Stimulated activated CD8-positive, alpha-beta memory T cell treated with anti-CD3 and anti-CD28 coated beads, Interleukin-12 subunit alpha, Interleukin-12 subunit beta, amount 100 ng/mL, for 4 hours (primary cell): ENCODE measurements at places on chromosomes 7 and 10.

GRCh38 chr7:103598326-103598905 is 152.4 kb upstream of the SLC26A5 start:
- DNase-seq, result no peak

DNA sequence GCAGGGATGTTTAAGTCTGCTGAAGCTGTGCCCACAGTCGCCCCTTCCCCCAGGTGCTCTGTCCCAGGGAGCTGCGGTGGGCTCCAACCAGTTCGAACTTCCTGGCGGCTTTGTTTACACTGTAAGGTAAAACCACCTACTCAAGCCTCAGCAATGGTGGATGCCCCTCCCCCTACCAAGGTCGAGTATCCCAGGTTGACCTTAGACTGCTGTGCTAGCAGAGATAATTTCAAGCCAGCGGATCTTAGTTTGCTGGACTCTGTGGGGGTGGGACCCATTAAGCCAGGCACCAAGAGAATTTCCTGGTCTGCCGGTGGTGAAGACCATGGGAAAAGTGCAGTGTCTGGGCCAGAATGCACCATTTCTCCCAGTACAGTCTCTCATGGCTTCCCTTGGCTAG is 56.0 kb downstream of the CCDC7 start:
- DNase-seq, result no peak

DNA sequence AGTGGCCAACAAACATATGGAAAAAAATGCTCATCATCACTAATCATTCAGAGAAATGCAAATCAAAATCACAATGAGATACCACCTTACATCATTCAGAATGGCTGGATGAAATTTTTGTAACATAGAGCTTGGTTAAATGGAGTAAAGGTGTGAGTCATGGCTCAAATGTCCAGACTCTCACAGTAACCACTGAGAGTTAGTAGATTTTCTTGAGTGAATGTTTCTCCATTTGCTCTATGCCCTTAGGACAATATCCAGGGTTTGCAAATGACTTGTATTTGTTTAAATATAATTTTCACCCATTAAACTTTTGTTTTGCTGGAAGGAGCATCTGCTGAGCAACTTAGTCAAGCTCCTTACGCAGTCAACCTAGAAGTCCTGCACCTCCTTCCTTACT is 967.2 kb downstream of the XPNPEP1 start:
- DNase-seq, result no peak

DNA sequence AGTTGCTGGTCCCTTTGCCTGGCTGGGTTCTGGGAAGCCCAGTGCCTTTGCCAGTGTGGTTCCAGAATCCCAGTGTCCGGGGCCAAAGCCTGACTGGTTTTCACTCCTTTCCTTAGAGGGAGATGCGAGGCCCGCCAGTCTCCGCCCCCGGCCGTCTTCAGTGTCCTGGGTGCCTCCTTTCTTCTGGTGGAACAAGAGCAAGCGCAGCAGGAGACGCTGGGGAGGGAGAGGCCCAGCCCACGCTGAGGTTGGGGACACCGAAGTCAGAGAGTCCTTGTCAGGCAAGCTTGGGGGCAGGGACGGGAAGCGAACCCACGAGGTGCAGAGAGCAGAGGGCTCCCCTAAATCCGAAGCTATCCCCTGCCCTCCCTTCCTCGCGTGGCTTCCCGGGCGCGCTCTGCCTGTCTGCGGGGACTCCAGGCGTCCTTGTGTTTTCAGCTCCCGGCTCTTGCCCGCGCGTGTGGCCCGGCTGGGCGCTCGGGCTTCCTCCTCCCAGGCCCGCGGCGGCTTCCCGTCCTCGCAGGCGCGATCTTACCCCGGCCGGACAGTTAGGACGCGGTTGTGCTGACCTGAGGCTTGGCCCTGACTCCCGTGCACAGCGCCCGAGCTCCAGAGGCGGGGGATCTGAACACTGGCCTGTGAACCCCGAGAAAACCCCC is 60.6 kb upstream of the UBE3C start:
- no peak for DNase-seq

DNA sequence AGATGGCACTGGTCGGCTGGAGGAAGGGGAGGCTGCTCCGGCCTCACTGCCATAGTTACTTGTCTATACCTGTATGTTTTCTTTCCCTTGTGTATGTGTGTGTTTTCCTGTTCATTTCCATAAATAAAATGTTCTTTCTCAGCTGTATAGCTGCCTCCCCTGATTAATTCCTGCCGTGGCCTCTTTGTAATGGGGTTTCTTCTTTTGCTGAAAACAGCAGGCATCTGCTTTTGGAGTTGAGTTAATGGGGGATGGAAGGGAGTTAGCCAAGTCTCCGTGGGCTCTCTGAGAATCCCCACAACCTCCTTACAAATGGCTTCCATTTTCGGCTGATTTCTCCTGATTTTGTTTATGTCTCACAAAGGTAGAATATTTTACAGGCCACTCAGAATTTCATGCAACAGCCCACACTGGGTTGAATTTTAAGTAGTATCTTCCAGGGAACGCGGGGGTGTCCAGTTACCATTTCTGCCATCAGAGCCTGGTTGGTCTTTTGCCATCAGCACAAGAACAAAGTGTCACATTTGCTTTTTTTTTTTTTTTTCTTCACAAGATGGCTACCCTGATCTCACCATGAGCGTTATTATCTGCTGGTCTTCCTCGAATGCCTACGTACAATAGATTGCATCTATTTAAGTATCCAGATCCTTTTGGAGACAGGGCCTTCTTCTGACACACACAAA is 88.1 kb upstream of the NRP1 start:
- DNase-seq, result no peak

- DNase-seq, result no peak
Measured at GRCh38 chr10:101373063-101373462, 19.1 kb downstream of the BTRC start.

DNA sequence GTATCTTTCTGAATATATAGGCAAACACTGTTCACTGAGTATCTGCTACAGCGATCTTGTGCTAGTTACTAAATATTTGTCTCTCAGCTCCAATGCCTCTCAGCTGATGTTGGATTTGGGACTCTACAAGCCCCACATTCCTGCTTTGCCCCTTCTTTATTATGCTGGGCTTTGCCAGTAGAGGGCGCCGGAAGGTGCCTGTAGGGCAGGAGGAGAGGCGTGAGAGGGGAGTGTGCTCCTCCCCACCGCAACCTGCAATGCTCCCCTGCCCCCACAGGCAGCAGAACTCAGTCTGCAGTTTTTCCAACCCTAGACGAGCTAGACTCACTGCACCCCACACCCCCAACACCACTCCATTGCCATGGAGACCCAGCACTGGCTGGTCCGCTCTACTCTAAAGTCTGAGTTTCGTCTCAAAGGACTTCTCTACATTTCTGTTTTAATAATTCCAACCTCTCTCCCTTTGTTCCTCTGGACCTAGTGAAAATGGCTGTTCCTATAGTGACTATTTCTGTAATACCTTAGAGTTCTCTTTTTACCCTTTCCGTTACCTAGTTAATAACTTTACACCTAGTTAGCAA is 337.6 kb downstream of the CCSER2 start:
- no peak for DNase-seq

DNA sequence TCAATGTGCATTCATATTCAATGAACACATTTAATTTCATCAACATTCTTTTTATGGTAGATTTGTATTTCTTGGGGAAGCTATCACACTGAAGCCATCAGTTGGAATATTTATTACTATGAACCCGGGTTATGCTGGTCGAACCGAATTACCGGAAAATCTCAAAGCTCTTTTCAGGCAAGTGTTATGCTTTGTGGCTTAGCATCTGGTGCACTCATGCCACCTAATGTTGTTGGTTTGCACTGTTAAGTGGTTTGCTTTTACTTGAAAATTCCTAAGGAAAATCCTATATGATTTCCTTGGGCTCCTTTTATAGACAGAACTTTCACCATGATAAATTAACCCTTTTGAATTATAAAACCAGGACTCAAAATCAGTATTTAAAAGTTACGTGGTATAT is 147.9 kb downstream of the DNAH11 start:
- no peak for DNase-seq

GRCh38 chr7:128841921-128842673 is 11.9 kb downstream of the FLNC start:
- peak; percentile 25 for DNase-seq

DNA sequence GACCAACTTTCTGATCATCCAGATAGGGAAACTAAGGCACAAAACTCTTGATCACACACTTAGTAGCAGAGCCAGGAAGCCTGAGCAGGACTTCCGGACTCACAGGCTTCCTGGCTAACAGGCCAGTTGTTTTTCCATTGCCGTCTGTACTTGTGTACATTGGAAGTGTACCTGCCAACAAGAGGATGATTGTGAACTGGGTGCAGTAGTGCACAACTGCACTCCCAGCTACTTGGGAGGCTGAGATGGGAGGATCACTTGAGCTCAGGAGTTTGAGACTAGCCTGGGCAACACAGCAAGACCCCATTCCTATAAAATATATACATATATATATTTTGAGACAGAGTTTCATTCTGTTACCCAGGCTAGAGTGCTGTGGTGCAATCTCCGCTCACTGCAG is 35.2 kb upstream of the OTUD1 start:
- no peak for DNase-seq

DNA sequence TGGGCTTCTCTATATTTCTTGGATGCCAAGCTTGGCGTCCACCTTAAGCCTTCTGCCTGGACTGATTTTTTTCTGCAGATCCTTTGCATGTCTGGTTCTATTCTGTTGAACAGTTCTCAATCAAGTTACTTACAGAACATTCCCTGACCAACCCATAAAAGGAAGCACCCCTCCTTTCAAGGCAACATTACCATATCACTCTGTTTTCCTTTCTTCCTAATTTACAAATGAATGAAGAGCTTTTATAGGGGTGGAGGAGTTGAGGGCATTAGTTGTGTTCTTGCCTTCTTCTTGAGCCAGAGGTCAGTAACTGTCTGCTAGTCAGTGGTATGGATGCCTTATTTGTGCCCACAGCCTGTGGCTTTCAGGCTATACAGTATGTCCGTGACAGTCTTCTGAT is 361.0 kb downstream of the PHTF2 start:
- no peak for DNase-seq

- no peak for DNase-seq
Measured at GRCh38 chr7:83739527-83739926, 90.6 kb upstream of the SEMA3E start.

- no peak for DNase-seq
Measured at GRCh38 chr7:25360451-25360850, 132.2 kb upstream of the NPVF start.

GRCh38 chr7:33495207-33495606 is 365.8 kb downstream of the BBS9 start:
- no peak for DNase-seq

DNA sequence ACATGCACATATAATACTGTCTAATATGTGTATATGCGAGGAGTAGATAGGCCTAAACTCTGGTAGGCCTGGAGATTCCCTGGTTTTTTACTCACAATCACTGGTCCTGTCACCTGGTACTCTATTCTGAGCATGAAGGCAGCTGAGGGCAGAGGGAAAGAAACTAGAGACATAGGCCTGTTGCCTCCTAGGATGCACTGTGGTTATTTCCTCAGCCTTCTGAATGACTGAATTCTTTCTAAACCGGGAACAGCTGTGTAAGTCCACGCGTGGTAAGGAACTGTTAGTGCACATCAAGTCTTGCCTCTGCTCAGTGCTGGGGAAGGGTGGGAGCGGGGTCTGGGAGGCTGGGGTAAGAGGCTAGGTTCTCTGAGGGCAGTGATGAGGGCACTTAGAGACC is 7.7 kb downstream of the KAZALD1 start:
- DNase-seq, result no peak

- DNase-seq, result no peak
Measured at GRCh38 chr10:50585921-50586739, 37.6 kb downstream of the SGMS1 start.

- no peak for DNase-seq
Measured at GRCh38 chr7:67550801-67551436, 554.3 kb downstream of the TYW1 start.

DNA sequence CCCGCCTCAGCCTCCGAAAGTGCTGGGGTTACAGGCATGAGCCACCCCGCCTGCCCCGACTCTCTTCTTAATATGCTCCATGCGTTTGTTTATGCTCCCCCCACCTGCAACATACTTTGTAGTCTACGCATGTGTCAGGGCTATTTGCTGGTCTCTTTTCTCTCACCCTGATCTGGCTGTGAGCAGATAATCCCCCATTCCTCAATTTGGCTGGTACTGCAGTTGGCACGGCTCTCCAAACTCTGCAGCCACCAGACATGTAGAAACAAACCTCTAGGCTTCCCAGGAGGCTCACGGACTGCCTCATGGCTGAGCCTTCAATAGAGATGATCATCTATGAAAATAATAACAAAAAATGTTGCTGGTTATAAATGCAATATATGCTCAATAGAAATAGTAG is 540.3 kb upstream of the GALNT17 start:
- DNase-seq, result no peak
